Lower lobe of right lung (tissue), 2 donors: ENCODE measurements at places on chromosomes 1 and 21. TPM values are rescaled to one million over a fixed set of nuclear protein-coding genes. Genes with fewer than 3 reads are reported as not detected.

GRCh38 chr1:109383087-109383779 lies 14.5 kb downstream of the SORT1 start:
- H3K4me1 ChIP-seq, result peaks cover 42% of the 10 kb centered on the region
- no peak overlapping the region for H3K27ac ChIP-seq
- DNase-seq, result no peak
- H3K36me3 ChIP-seq, result no peaks in the 10 kb centered on the region

DNA sequence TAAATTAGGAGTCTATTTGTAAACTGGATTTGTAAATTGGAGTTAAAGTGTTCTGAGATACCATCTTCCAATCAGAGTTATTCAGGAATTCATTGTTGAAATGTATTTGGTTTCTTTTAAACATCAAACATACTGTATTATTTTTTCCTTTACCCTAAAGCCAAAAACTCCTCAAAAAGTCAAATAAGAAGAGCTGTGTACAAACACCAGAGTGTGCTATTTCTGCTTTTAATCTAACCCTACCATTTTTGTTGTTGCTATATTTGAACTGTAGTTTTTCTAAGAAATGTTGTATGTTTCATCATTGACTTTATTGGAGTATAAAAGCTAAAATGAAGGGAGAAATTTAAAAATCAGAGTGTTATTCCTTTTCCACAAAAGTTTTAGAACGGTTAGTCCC lies 35.8 kb downstream of the SLC30A7 start:
- no peaks in the 10 kb centered on the region for H3K27me3 ChIP-seq
- H3K36me3 ChIP-seq, result no peaks in the 10 kb centered on the region
- H3K4me3 ChIP-seq, result no peak overlapping the region
- no peak overlapping the region for H3K27ac ChIP-seq
- DNase-seq, result no peak

AGO4 gene
- total RNA-seq, result 32.9 TPM

CRYAA gene
- total RNA-seq, result not detected
